ENCODE measurements at places on chromosomes 12 and 14.
A peak's percentile ranks its signal among the peaks of the same experiment; 100 is the strongest.

GRCh38 chr14:84581041-84581440, 948.9 kb upstream of the FLRT2 start:
- no peak for DNase-seq

DNA sequence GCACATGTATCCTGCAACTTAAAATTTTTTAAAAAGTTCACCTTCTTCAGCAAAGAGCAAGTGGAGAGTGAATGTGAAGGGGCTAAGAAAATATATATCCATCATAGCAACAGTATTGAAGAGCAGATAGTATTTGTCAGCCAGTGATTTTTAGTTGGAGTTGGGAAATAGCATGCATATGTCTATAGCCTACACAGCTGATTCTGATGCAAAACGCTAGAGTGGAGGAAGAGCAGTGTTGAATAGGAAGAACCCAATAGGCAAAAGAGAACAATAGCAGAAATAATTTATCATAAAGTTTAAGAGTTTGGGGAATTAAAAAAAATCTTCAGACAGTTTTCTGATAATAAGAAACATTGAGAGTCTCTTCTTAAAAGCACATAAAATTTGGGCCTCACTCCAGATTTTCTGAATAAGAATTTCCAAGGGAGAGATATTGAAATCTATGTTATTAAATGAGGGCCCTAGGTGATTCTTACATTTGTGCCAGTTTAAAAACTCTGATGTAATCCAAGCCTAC, 12.0 kb downstream of the PDE6H start:
- no peak for DNase-seq

DNA sequence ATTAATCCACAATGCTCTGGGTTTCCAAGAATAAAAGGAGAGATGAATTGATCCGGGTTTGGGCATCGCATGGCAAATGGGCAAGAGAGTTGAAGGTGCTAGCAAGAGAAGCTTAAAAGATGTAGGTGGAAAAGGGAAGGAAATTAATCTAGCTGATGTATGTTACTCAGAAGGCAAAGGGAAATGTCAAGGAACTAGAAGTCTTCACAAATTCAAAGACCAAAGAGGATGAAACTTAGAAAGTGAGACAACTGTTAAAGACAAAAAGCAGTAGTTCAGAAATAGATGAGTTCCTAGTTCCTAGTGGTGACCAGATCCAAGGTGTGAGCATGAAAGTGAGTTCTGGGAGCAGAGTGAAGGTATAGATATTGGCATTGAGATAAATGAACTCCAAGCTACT, 228.3 kb downstream of the SEC23A start:
- DNase-seq = no peak

- peak; percentile 67 for DNase-seq
Observed at GRCh38 chr14:90491221-90491885, 94.5 kb downstream of the CALM1 start.

GRCh38 chr12:66678338-66679275, at the start of gene GRIP1:
Gene GRIP1 (minus strand): TSS chr12:66679076. CDS start chr12:66678904, 172 bp downstream.
- no peak for DNase-seq

GRCh38 chr14:50072395-50072794, 44.0 kb downstream of the VCPKMT start:
- no peak for DNase-seq

DNA sequence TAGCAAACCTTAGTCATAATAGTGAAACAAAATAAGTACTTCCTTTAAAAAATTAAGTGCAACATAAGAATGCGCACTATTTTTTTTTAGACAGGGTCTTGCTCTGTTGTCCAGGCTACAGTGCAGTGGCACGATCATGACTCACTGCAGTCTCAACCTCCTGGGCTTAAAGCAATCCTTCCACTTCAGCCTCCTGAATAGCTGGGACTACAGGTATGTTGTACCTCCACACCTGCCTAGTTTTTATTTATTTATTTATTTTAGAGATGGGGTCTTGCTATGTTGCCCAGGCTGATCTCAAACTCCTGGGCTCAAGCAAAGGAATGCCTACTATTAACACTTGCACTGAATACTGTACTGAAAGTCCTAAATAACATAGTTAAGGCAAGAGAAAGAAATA, 93.8 kb downstream of the NUMB start:
- DNase-seq = no peak

DNA sequence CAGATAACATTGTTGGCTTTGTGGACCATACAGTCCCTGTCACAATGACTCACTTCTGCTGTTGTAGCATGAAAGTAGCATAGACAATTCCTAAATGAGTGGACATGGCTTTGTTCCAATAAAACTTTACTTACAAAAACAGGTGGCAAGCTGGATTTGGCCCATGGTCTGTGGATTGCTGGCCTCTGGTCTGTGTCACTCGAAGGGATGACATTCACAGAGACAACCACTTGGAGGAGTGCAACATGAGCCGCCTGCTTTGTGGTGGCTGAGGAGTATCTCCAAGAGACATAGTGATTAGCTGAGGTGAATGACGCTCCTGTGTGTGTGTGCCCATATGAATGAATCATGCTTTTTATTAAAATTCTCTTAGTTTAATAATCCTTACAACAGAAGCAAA, 81.3 kb upstream of the NRXN3 start:
- DNase-seq = no peak

GRCh38 chr14:73240816-73241480, 3.6 kb downstream of the PAPLN start:
- DNase-seq = no peak

DNA sequence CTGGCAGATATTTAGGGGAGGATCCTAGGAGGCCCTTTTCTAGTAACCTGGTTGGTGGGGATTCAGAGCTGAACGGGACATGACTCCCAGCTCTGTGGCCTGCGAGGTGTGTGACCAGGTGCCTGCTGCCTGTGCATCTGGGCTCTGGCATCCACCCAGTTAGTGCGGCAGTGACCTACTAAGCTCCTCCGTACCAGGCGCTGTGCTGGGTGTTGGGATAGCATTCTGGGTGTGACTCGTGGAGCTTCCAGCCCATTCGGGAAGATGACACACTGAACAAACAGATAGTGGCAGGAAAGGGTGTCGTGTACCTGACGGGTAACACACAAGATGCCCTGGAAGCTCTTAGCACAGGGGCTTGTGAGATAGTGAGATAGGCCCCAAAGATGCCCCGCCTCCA, 80.9 kb downstream of the ACACB start:
- no peak for DNase-seq

- DNase-seq = no peak
Observed at GRCh38 chr12:31323391-31324115, 2.4 kb downstream of the SINHCAF start.

DNA sequence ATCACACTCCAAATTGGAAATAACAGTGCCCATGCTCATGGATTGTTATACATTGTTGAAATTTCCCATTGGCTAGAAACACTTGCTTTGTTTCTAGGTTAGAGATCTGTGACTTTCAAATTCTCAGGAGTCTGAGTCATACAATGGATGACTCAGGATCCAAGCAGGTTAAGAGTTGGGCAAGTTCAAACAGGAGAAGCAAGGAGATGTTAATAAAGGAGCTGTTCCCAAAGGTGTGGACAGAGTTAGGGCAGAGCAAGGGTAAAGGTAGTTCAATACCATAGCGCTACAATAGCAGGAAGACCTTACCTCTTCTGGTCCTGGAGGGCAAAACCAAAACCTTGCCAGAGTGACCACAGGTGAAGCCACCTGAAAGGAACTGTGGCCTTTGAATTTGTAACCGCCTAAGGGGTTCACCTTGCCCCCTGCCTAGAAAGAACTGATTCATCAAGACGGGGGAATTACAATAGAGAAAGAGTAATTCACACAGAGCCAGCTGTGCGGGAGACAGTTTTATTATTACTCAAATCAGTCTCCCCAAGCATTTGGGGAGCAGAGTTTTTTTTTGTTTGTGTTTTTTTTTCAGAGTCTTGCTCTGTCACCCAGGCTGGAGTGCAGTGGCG, 4.2 kb upstream of the AMN1 start:
- DNase-seq = no peak

DNA sequence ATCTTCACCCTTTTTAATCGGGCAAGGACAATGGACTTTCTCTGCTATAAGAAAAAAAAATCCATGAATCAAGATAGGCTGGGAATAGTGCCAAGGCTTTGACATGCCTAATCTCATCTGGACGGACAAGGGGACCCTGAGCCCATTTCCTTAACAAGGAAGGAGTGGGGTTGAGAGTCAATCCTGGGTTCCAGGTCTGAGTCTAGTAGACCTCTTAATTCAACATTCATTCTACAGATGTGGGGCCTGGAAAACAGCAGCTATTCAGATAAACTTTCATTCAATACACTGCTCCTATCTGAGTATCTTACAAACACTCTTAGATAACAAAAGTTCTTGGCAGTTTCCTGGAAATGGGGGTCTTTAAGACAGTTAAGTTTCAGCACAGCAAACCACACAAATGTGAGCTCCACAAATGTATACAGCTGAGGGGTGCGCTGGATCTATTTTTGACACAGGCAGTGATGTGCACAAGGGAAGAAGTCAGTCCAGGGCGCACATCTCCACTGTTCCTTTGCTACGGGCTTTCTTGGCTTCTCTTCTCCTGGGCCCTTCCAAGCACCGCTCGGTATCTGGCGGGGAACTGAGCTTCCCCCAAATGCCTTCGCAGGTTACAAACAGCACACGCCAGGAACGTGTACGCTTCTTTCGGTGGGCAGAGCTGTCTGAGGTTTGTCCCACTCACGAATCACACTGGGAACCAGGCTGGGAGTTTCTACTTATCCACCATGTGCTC, 82.2 kb upstream of the GPR68 start:
- no peak for DNase-seq

GRCh38 chr12:94074216-94074979, 74.0 kb upstream of the PLXNC1 start:
- no peak for DNase-seq

DNA sequence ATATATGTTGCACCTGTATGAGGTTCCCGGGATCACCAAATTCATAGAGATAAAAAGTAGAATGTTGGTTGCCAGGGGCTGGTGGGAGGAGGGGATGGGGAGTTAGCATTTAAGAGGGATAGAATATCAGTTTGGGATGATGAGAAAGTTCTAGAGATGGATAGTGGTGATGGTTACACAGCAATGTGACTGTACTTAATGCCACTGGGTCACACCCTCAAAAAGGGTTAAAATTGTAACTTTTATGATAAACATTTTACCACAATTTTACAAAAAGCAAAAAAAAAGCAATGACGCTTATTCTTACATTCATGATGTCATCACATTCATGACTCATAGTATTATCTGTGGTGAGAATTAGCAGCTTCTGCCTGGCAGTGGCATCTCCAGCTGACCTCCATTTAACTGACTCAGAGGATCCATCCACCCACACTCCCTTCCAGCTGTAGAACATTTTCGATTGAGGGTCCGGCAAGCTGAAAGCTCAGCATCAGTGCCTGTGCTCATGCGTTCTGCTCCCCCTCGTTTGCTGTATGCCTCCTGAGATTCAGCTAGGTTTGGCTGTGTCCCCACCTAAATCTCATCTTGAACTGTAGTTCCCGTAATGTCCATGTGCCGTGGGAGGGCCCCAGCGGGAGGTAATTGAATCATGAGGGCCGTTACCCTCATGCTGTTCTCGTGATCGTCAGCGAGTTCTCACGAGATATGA, 64.8 kb upstream of the TMEM260 start:
- DNase-seq = no peak

GRCh38 chr12:65741656-65742017, 82.6 kb upstream of the HMGA2 start:
- DNase-seq = no peak

GRCh38 chr12:62472472-62472871, 5.8 kb downstream of the MON2 start:
- DNase-seq = no peak

Data from skeletal muscle cell (primary cell).